ENCODE measurements at places on chromosomes 1 and 21. TPM values are rescaled to one million over a fixed set of nuclear protein-coding genes. Genes with fewer than 3 reads are reported as not detected.

- peaks cover 3% of the 10 kb centered on the region for H3K4me1 ChIP-seq
- H3K27ac ChIP-seq, result no peak overlapping the region
- H3K4me3 ChIP-seq, result no peak overlapping the region
Observed at GRCh38 chr1:35164893-35165292, 28.1 kb downstream of the SFPQ start.

DNA sequence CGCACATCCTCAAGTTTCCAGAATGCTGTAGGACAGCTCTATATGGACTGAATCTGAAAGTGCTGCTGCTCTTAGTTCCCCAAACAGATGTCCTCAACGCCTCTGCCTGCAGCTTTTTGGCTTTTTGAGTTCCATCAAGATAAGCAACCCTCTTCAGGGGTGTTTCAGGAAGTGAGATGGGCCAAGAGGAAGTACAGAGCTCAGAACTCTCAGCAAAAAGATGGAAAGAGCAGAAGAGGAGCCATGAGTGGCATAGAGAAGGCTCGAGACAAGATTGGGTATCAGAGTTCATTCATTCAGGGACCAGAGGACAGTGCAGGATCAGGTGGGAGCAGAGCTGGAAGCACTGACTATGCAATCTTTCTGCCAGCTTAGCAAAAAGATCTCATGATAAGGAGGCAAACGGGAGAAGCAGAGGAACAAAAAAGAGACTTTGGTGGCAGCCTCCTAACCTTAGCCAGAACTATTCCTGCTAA, at the start of the genes ADORA3 and TMIGD3:
Gene ADORA3, minus strand, starts transcription at position 49 of the 476 bp plus-strand sequence. CDS start 279 bp downstream, outside the sequence.
Gene TMIGD3, minus strand, starts transcription at position 49 of the 476 bp plus-strand sequence. CDS start 279 bp downstream, outside the sequence.
- no peak within 1 kb of the TSS for H3K27ac ChIP-seq
- H3K4me3 ChIP-seq, result no peak within 1 kb of the TSS
- H3K36me3 ChIP-seq, result no peaks in the 10 kb centered on the region

- DNase-seq, result no peak
- H3K36me3 ChIP-seq, result no peaks in the 10 kb centered on the region
- H3K4me3 ChIP-seq, result no peak overlapping the region
- H3K27ac ChIP-seq, result no peak overlapping the region
Observed at GRCh38 chr1:72060466-72061245, 221.7 kb downstream of the NEGR1 start.

- DNase-seq, result no peak
- H3K27ac ChIP-seq, result no peak overlapping the region
- no peak overlapping the region for H3K4me3 ChIP-seq
- H3K27me3 ChIP-seq, result no peaks in the 10 kb centered on the region
- H3K4me1 ChIP-seq, result no peaks in the 10 kb centered on the region
- H3K36me3 ChIP-seq, result no peaks in the 10 kb centered on the region
Observed at GRCh38 chr1:187509091-187509490, 680.3 kb downstream of the PLA2G4A start.

INKA2 gene
- 0.51 TPM for total RNA-seq

OR2L5 gene
- total RNA-seq, result not detected

DNA sequence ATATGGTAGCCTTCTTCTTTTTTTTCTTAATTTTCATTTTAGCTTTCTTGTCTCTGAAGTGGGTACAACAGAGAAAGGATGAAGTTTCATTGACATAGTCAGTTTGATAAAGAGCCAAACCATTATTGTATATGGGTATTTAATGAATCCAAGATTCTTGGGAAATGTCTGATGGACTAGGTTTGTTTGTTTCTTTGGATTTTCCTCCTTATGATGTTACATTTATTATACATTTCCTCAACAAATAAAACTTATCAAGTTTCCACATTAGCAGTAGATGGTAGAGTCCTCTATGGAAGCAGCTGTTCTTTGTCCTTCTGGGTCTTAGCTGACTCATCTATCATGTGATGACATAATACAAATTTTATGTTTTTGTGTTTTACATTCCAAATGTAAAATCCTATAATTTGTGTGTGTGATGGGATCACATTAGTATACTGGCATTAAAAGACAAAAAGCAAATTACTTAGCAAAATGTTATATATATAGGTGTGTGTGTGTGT, 6.0 kb downstream of the COL24A1 start:
- no peak overlapping the region for H3K4me3 ChIP-seq
- H3K27ac ChIP-seq, result no peak overlapping the region
- DNase-seq, result no peak
- H3K27me3 ChIP-seq, result peaks cover 6% of the 10 kb centered on the region
- no peaks in the 10 kb centered on the region for H3K36me3 ChIP-seq
